Upper lobe of left lung (tissue), 6 donors: ENCODE measurements at places on chromosomes 3 and 15.
A peak's percentile ranks its signal among the peaks of the same experiment; 100 is the strongest.

DNA sequence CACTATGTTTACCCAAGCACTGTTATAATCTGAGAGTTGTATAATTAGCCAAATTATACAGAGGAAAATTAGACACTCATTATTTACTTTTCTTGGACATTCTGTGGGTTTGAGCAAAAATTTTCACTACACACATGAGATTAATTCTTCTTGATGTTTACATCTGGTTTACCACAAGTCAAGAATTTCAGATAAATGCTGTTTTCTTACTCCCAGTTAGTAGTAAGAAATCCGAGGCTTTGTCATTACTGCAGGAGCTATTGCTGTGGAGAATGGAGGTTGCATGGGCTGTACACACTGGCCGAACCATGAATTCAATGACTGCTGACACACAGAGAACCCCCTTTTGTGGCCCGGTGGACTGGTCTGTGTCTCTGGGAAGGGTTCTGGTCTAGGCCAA is 207.7 kb upstream of the CFAP20DC start:
- no peak overlapping the region for H3K4me3 ChIP-seq
- H3K27me3 ChIP-seq: no peaks in the 10 kb centered on the region
- no peak for DNase-seq
- no peak overlapping the region for H3K27ac ChIP-seq
- H3K4me1 ChIP-seq: no peaks in the 10 kb centered on the region
- no peaks in the 10 kb centered on the region for H3K36me3 ChIP-seq

GRCh38 chr15:80071652-80072051 is 12.2 kb downstream of the ZFAND6 start:
- peaks cover 45% of the 10 kb centered on the region for H3K4me1 ChIP-seq
- peak overlapping the region; percentile 31 for H3K4me3 ChIP-seq
- no peaks in the 10 kb centered on the region for H3K27me3 ChIP-seq
- no peak overlapping the region for H3K27ac ChIP-seq
- no peaks in the 10 kb centered on the region for H3K36me3 ChIP-seq

DNA sequence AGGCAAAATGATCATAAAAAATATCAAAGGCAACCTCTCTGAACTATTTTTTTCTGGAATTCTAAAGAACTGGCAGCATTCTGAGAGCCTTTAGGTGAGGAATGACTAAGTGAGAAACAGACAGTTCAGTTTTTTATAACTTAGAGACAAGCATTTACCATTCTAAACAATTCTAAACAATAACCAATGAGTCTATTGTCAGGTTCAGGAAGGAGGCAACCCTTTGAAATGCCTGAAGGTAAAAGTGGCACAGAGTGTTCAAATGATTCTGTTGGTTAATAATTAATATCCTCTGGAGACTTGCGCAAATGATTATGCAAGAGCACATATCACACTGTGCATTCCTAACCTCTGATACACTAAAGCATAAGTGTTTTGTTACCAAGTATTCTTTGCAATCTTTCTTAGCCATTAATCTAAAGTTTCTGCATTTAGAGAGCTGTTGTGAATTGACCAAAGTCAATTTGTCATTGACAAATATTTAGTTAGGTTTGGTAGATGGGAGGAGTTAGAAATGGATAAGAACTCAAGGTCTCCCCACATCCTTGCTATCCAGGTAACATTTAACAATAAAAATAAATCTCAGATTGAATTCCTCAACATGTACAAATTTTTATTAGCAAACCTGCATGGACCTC is 9.2 kb upstream of the TGFBR2 start:
- no peak overlapping the region for H3K4me3 ChIP-seq
- H3K36me3 ChIP-seq: no peaks in the 10 kb centered on the region
- no peaks in the 10 kb centered on the region for H3K27me3 ChIP-seq
- DNase-seq: no peak
- H3K27ac ChIP-seq: peak overlapping the region; percentile 65

DNA sequence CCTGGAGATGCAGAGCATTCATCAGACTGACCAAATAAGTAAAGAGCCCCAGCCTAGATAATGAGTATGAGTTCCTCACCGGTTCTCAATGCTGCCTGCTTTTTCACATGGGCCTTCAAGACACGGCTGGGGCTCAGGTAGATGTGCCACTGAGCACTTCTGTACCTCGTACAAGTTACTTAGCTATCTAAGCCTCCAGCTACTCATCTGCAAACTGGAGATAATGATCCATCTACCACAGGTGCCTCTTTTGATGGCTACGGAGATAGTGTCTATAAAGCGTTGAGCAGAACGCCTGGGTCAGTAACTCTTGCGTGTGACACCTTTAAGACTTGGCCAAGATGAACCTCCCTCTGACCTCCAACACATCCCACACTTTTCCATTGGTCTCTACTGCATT is 56.3 kb downstream of the CCR4 start:
- H3K27me3 ChIP-seq: no peaks in the 10 kb centered on the region
- H3K4me3 ChIP-seq: no peak overlapping the region
- no peak overlapping the region for H3K27ac ChIP-seq
- DNase-seq: no peak

GRCh38 chr3:46987743-46988401 is 8.4 kb downstream of the NBEAL2 start:
- DNase-seq: peak; percentile 90
- no peaks in the 10 kb centered on the region for H3K27me3 ChIP-seq
- peaks cover 32% of the 10 kb centered on the region for H3K36me3 ChIP-seq
- H3K27ac ChIP-seq: peak overlapping the region; percentile 86
- H3K4me3 ChIP-seq: no peak overlapping the region

DNA sequence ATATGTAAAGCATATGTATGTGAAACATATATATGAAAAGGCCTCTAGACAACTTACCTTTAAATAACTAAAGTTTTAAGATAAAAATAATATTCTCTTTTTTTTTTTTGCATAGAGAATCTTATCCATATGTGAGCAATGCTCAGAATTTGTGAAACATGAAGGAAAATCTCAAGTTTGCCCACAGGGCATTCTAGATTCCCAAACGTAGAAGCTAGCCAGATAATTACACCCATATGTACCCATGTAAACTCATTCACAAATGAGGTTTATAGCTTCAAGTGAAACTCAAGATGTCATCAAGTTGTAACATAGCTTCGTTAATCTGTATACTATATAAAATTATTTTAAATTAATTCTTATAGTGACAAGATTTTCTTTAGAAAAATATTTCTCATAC is 537.3 kb upstream of the NR2F2 start:
- H3K36me3 ChIP-seq: no peaks in the 10 kb centered on the region
- no peaks in the 10 kb centered on the region for H3K27me3 ChIP-seq
- no peak overlapping the region for H3K4me3 ChIP-seq
- H3K27ac ChIP-seq: no peak overlapping the region
- DNase-seq: no peak
